ENCODE measurements at places on chromosomes 11 and 22. TPM values are rescaled to one million over a fixed set of nuclear protein-coding genes. Genes with fewer than 3 reads are reported as not detected.

The GRAP2 gene
- 22.0 TPM for total RNA-seq

The NFAM1 gene
- total RNA-seq = 8.7 TPM

DNA sequence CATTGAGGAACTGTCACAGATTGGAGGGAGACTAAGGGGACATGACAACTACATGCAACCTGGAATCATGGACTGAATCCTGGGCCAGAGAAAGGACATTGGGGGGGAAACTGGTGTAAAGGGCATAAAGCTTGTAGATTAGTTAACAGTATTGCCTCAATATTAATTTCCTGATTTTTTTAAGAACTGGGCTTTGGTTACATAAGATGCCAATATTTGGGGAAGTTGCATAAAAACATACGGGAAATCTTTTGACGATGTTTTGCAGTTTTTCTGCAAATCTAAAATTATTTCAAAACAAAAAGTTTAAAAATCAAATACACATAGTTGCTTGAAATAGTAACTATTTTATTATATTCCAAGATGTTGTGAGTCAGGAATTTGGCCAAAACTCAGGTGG is 2.9 kb upstream of the FOLR3 start:
- DNase-seq = no peak
- H3K27me3 ChIP-seq = no peaks in the 10 kb centered on the region

DNA sequence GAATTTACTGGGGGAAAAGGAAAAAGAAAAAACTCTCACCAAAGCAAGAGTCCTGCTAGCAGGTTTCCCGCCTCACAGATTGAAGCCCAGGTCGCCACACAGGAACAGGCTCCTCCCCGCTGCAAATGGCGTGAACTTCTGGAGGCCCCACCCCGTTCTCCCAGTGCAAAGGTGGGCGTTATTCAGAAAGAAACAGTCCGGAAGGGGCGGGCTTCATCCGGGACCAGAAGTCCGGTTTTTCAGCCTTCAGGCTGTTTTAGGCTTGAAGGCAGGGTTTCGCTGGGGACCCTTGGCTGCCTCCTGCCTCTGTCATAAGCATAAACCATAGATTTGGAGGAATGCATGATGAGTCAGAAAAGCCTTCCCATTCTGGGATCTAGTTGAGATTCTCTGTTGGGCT is 148.3 kb upstream of the POU2AF2 start:
- H3K27ac ChIP-seq = no peak overlapping the region
- H3K4me1 ChIP-seq = no peaks in the 10 kb centered on the region
- peak overlapping the region; percentile 17 for H3K4me3 ChIP-seq
- no peaks in the 10 kb centered on the region for H3K36me3 ChIP-seq
- no peak for DNase-seq

GRCh38 chr11:62018981-62019664 is 51.7 kb upstream of the FTH1 start:
- H3K4me3 ChIP-seq = no peak overlapping the region
- no peak for DNase-seq
- no peaks in the 10 kb centered on the region for H3K36me3 ChIP-seq
- peak overlapping the region; percentile 52 for H3K27ac ChIP-seq
- H3K27me3 ChIP-seq = no peaks in the 10 kb centered on the region

GRCh38 chr11:112795911-112796649 is 165.1 kb upstream of the NCAM1 start:
- no peak overlapping the region for H3K27ac ChIP-seq
- no peaks in the 10 kb centered on the region for H3K36me3 ChIP-seq
- peaks cover 3% of the 10 kb centered on the region for H3K4me1 ChIP-seq
- DNase-seq = no peak
- H3K4me3 ChIP-seq = no peak overlapping the region

GRCh38 chr11:19365743-19366410 is 125.1 kb upstream of the E2F8 start:
- H3K27me3 ChIP-seq = no peaks in the 10 kb centered on the region
- H3K4me3 ChIP-seq = no peak overlapping the region
- H3K4me1 ChIP-seq = no peaks in the 10 kb centered on the region
- DNase-seq = no peak
- no peak overlapping the region for H3K27ac ChIP-seq
- no peaks in the 10 kb centered on the region for H3K36me3 ChIP-seq

- H3K4me1 ChIP-seq = peaks cover 51% of the 10 kb centered on the region
- H3K4me3 ChIP-seq = peak overlapping the region; percentile 74
- peak; percentile 83 for DNase-seq
- no peaks in the 10 kb centered on the region for H3K36me3 ChIP-seq
Measured at GRCh38 chr22:46043816-46044620, 67.1 kb upstream of the WNT7B start.

Measured in upper lobe of left lung (tissue), 6 donors.